ENCODE measurements at places on chromosomes 12 and 14. TPM values are rescaled to one million over a fixed set of nuclear protein-coding genes. Genes with fewer than 3 reads are reported as not detected.

SLCO1C1 gene
- polyA plus RNA-seq: 0.36 TPM

- no peak for DNase-seq
Measured at GRCh38 chr14:50936882-50937281, 7.4 kb downstream of the PYGL start.

DNA sequence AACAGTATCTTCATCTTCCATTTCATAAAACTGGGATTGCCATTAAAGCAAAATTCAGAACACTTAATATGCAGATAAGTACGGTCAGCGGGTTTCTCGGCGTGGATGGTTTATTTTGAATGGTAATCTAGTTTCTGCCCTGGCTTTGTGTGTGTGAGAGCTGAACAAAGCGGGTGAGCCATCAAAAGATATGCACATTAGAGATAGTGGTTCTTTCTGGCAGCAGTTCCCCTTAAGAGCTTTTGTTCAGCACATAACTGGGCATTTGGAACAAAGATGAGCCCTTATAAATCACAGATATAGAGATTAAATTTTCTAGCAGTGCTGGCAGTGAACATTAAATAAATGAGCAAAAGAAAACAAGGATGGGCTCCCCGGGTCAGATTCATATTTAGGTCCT lies 207.5 kb downstream of the CALM1 start:
- no peak for DNase-seq

DNA sequence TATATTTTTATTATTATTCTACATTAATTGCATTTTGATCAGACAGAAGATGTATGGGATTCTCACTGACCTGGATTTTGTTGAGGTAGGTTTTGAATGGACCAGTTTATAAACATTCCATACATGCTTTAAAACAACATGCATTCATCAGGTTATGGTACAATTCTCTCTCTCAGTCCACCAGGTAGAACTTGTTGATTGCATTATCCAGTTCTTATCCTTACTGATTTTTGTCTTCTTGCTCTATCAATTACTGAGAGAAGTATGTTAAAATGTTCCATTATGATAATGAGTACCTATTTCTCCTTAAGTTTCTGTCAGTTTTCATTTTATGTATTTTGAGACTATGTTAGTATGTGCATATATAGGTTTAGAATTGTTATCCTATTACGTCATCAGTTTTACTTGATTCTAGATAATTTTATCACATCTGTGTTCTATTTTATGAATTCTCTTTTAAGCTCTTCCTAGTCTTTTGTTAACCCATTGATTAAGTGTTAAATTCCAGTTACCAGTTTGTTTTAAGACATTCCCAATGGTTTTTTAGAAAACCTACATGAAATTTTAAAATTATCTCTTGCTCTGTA lies 50.6 kb downstream of the EP400 start:
- no peak for DNase-seq

DNA sequence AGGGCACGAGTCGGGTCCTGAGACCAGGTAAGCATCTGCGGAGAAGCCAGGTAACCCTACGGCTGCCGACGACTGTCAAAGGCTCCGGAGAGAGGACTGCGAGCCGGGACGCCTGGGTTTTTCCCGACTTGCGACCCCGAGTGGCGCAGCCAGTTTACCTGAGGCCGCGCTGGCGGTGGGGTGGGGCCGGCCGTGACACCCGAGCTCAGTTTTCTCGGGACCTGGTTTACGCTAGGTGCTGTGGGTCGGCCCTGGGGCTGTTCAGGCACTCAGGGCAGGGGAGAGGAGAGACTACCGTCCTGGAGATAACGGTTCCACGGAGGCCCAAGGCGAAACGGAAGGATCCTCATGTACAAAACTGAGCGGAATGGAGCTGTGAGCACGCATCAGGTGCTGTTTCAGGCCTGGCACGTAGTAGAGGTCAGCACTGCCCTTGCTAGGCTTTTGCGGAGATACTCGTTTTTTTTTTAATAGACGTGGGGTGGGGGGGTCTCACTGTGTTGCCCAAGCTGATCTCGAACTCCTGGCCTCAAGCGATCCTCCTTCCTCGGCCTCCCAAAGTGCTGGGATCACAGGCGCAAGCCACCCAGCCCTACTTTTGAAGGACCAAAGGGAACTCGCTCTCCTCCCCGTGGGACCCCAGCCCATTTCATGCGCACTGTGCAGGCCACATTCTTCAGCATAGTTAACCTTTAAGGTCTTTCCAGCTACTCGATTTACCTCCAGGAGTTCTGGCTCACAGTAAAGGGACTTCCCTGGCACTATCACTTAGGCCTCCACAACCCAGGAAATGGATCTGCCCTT lies 471 bp downstream of the MTRFR start:
- no peak for DNase-seq

- DNase-seq: no peak
Measured at GRCh38 chr12:66976526-66976925, 292.6 kb upstream of the CAND1 start.

- DNase-seq: no peak
Measured at GRCh38 chr14:54669721-54670561, 103.0 kb downstream of the SAMD4A start.

DNA sequence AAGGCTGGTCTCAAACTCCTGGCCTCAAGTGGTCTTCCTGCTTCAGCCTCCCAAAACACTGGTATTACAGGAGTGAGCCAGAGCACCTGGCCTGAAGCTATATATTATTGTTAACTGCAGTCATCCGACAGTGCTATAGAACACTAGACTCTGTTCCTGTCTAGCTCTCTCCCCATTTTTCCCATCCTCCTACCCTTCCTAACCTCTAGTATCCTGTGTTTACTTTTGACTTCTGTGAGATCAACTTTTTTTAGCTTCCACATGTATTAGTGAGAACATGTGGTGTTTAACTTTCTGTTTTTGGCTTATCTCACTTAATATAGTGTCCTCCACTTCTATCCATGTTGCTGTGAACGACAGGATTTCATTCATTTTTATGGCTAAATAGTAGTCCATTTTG lies 34.7 kb downstream of the TRAF3 start:
- no peak for DNase-seq

All from renal cortex interstitium (tissue), 15 donors.